Kidney (tissue), 22 donors: ENCODE measurements at places on chromosomes 6 and 20. TPM values are rescaled to one million over a fixed set of nuclear protein-coding genes. Genes with fewer than 3 reads are reported as not detected.
A peak's percentile ranks its signal among the peaks of the same experiment; 100 is the strongest.

ZNF133 gene
- 12.8 TPM for total RNA-seq

- no peak for DNase-seq
- H3K4me3 ChIP-seq: no peak overlapping the region
- H3K27me3 ChIP-seq: no peaks in the 10 kb centered on the region
- no peaks in the 10 kb centered on the region for H3K36me3 ChIP-seq
- no peak overlapping the region for H3K27ac ChIP-seq
Measured at GRCh38 chr6:25743868-25744267, 10.7 kb upstream of the SLC17A4 start.

DNA sequence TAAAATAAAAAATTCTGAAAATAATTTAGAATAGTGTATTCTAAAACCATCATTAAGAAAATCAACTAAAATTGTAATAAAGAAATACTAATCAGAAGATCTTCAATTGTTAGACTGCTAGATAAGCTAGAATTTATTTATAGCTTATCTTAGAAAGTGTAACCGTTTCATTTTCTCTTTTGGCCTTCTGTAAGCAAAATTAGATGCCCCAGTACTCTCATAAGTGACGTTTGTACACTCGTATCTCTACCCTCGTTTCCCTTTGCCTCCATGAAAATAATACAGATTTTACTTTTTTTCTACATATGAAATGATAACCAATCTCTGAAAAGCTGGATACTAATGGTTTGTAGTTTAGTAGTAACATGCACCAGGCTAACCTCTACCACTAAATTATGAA is 19.8 kb downstream of the DSE start:
- DNase-seq: no peak
- no peaks in the 10 kb centered on the region for H3K27me3 ChIP-seq
- H3K27ac ChIP-seq: no peak overlapping the region
- no peak overlapping the region for H3K4me3 ChIP-seq

- peak; percentile 94 for DNase-seq
- no peaks in the 10 kb centered on the region for H3K36me3 ChIP-seq
- H3K4me1 ChIP-seq: peaks cover 12% of the 10 kb centered on the region
- peak within 1 kb of the TSS; percentile 97 for H3K27ac ChIP-seq
- H3K4me3 ChIP-seq: peak within 1 kb of the TSS; percentile 60
Measured at GRCh38 chr6:30883685-30884520, at the start of gene DDR1. Gene DDR1 (plus strand): TSS chr6:30884519. CDS start chr6:30888730, 4,211 bp downstream.

- no peak for DNase-seq
- peak overlapping the region; percentile 25 for H3K4me3 ChIP-seq
- H3K27ac ChIP-seq: peak overlapping the region; percentile 79
- no peaks in the 10 kb centered on the region for H3K27me3 ChIP-seq
Measured at GRCh38 chr6:44257753-44258324, 511 bp upstream of the SLC35B2 start.

CCR6 gene
- total RNA-seq: 0.54 TPM

GRCh38 chr6:128239146-128239545 is 281.3 kb downstream of the PTPRK start:
- DNase-seq: no peak
- no peaks in the 10 kb centered on the region for H3K36me3 ChIP-seq
- H3K4me3 ChIP-seq: no peak overlapping the region
- H3K4me1 ChIP-seq: no peaks in the 10 kb centered on the region
- H3K27ac ChIP-seq: no peak overlapping the region

DNA sequence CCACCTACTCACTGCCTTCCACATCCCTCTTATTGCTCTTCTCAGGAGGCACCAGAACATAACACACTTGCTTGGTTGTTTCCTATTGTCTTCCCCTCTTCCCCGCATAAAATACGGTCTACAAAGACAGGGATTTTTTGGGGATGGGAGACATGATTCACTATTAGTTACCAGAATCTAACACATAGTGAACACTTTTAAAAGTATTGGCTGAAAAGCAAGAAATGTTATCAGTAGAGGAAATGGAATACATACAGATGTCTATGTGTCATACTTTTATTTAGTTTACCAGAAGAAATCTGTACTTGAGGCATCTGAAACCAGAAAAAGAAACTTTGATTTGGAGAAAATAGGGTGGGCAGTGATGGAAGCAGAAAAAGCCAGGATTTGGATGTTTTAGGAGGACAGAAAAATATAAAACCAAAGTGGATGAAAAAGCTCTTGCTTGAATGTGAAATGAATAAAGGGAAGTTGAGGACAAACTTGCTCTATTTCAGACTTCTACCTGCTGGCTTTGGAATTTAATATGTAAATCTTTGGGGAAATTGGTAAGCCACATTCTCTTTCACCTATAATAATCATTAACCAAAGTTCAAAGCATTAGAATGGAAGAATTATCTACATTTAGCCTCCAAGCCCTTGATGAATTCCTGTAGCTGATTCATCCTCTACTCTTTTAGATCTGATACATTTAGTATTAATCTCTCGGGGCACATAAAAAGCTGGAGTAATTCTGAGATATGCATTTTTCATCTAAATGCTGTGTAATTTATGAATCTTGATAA is 82.6 kb downstream of the DOK5 start:
- no peaks in the 10 kb centered on the region for H3K27me3 ChIP-seq
- no peak for DNase-seq
- H3K4me1 ChIP-seq: no peaks in the 10 kb centered on the region
- no peak overlapping the region for H3K4me3 ChIP-seq
- no peaks in the 10 kb centered on the region for H3K36me3 ChIP-seq

- no peaks in the 10 kb centered on the region for H3K36me3 ChIP-seq
- no peaks in the 10 kb centered on the region for H3K4me1 ChIP-seq
- no peak overlapping the region for H3K27ac ChIP-seq
- no peak overlapping the region for H3K4me3 ChIP-seq
- DNase-seq: no peak
Measured at GRCh38 chr6:168017629-168018028, 20.2 kb downstream of the KIF25 start.
